Activated CD4-positive, alpha-beta T cell treated with anti-CD3 and anti-CD28 coated beads for 1 hour (primary cell): ENCODE measurements at places on chromosomes 2 and 18.

DNA sequence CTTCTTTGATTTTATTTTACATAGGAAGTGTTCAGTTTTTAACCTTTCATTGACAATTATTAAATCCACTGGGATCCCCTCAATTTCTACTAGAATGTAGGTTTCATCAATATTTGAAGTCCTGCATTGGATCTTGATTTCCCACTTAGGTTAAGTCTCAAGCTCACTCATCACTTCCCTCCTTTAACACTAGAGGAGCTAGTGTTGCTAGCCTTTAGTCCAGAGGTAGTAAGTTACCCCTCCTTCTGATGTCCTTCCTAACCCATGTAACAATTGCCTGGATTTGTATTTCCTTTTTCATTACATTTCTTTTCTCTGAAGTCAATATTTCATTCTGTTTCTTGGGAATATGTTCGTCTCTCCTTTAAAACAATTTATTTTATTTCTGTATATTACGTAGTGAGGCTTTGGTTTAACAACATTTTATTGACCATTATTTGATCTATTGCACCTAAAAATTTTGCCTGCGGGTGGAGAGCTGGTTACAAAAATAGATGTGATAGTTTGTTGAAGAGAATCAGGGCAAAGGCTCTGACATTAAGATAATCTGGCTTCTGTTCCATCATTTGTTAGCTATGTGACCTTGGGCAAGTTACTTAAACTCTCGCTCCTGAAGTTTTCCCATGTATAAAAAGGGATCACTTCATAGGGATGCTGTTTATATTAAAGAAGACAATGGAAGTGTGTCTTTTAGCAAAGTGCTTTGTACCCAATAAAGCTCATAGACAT is 833.0 kb downstream of the SLC4A3 start:
- DNase-seq, result no peak

DNA sequence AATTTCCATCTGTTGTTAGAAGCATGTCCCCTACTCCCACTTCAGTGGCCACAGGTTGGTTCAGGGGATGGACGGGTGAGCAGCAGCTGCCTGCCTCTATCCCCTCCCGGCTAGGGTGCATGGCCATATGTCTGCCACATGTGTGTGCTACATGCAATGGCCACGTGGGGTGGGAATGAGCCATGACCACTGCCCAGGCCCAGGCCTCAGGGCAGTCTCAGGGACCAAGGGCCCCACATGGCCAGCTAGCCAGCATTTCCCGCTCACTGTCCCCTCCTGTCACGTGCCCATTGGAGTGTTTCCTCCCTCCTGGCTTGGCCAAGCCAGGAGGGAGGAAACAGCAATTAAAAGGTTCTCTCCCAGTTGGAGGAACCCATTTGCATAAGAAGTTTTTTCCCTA is 117.1 kb downstream of the KCNS3 start:
- DNase-seq, result no peak

DNA sequence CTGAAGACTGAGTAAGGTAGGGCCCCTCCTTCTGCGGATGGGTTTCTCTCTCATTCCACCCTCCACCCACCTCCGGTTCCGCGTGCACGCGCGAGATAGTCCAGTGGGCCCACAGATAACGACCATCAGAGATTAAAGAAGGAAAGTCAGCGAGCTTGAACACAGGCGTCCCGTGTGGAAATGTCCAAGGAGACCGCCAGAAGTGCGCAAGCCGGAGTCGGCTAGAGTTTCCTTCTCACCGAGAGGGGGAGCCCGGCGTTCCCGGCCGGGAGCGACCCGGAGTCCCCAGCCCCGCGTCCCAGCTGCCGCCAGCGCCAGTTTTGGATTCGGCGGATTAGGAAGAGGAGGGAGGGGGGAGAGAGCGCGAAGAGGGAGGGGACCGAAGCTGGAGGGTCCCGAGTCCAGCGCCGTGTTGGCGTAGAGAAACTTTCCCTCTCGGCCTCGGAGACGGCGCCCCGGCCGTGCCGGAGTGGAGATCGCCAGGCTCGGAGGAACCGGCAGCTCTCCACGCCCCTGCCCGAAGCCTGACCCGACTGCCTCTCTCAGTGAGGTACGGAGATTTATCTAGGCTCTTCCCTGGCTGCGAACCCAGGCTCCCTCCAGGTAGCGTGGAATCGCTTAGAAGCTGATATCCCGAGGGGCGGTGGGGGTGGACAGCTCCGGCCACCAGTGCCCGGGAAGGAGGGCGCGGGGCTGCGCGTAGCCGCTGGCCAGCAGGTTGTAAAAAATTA is at the start of gene GULP1:
Gene GULP1, plus strand, starts transcription at position 258 of the 731 bp plus-strand sequence. CDS start 185,829 bp downstream, outside the sequence.
- no peak for DNase-seq

DNA sequence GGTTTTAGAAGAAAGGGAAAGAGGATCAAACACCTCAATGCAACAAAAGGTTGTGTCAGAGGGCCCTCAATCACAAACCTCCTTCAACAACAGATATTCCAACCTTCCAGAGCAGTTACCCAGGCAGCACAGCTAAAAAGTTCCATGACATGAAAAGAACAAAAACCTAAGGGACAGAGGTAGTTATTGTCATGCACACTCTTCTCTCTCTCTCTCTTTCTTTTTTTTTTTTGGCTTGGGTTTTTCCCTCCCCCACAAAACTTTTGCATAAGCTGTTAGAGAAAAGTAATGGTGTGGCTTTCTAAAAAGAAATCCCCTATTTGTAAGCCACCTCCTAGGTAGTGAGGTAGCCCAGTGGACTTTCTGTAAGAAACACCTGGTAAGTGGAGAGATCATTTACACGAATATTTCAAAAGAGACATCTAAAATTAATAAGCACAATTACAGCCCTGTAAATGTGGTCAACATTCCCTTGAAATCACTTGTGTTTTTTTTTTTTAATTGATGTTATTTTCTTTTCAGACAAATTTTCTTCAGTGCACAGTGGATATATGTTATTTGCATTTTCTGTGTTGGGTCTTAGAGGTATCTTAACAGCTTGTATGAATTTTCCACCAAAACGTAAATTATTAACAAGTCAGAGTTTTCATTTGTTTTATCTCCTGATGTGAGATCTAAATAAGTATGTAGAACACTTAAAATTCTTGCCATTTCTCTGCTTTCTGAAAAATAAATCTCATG is 48.4 kb downstream of the ZEB2 start:
- no peak for DNase-seq

GRCh38 chr2:99461828-99462483 is 27.9 kb downstream of the REV1 start:
- DNase-seq, result no peak

DNA sequence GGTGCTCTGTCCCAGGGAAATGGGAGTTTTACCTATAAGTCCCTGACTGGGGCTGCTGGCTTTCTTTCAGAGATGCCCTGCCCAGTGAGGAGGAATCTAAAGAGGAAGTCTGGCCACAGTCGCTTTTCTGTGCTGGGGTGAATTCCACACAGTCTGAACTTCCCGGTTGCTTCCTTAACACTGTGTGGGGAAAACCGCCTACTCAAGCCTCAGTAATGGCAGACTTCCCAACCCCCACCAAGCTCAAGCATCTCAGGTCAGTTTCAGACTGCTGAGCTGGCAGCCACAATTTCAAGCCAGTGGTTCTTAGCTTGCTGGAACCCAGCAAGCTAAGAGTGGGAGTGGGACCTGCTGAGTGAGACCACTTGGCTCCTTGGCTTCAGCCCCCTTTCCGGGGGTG is 54.9 kb downstream of the NUP35 start:
- DNase-seq, result no peak

DNA sequence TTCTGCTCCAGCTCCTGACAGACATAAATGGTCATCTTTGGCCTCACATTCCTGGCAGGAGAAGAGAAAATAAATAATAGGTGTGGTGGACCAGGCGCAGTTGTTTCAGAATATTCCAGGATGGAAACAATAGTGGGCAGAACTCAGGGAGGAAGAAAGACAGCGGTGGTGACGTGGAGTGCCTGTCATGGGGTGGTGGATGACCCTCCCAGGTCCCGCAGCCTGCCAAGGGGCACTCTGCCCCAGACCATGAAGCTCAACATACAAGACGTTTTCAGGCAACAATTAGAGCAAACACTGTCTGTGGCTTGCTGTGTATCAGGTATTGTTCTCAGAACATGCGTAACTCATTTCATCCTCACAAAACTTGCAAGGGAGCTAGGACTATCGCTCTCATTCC is 50.9 kb downstream of the TFCP2L1 start:
- DNase-seq, result no peak

- DNase-seq, result no peak
These were observed 47.7 kb upstream of the YWHAQ start for GRCh38 chr2:9678544-9678943.

- DNase-seq, result no peak
These were observed 11.8 kb upstream of the SMIM21 start for GRCh38 chr18:75439348-75439747.

DNA sequence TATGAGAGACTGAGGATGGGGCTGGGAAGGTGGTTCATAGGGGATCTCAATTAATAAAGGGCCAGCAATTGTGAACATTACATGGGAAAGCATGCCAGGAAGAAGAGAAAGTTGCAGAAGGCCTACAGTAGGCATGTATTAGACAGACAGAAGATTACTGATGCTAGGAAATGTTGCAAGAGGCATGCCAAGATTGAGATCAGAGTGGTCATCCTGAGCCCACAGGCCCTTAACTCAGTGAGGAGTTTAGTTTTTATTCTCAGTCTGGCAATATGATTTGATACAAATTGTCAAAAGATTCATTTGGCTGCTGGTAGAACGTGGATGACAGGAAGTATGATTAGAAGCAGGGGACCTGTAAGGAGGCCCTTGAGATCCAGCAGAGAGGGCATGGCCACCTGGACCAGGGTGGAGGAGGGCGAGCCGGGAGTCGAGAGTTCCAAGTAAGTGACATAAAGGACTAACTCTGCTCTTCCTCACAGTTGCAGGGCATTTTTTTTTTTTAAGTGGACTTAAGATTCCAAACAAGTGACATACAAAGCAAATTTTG is 54.9 kb downstream of the EPHA4 start:
- DNase-seq, result no peak

- no peak for DNase-seq
These were observed 92.7 kb downstream of the DDX1 start for GRCh38 chr2:15684161-15685039.

DNA sequence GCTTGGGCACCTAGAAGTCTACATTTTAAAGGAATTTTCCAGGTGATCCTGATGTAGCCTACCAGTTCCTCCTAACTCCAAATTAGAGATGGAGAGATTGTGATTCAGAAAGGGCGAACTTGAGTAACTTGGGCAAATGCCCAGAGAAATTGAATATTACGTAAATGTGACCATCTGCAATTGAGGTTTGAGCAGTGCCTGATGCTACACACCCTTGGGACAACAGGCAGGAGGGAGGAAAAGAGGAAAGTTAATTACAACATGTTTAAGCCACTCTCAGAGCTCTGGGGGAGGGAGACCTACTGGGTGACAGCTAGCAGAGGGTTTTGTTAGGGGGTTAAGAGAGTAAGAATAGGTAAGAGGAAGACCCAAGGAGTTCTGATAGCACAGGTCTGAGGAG is 208.9 kb downstream of the LPIN1 start:
- DNase-seq, result no peak

DNA sequence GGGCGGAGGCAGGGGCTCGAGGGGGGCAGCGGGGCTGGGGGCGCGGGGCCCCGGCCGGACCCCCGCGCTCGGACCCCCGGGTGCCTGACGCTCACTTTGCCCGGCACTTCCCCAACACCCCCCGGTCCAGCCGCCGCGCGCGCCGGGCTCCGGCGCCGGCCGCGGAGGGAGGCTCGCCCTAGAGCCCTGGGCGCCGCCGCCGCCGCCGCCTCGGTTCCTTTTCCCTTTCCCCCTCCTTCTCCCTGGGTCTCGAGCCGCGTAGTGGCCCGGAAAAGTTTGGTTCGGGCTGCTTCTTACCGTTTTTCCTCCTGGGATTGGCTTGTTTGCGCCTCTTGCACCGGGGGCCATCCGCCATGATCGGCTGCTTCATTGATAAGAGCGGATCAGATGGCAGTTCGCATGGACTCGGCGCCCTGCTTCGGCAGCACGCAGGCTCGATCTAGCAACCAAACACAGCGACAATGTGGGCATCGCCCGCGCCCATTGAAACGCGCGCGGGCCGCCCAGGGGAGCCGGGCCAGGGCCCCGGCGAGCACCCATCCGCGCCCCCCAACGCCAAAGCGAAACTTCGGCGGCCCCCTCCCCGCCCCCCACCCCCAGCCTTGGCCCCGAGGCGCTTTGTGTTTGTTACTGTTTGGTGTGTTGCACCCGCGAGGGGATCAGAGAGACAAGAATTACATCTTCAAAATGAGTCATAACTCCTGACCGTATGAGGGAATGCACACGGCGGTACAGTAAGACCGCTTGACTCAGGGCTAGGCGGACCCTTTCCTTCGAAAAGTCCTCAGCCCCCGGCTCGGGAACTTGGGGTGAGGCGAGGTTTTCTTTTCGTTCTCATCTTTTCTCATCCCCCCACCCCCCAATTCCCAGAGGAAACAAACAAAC is 2.7 kb downstream of the ZEB2 start:
- DNase-seq, result no peak

GRCh38 chr18:45255197-45255890 is 359.9 kb upstream of the SLC14A2 start:
- no peak for DNase-seq

DNA sequence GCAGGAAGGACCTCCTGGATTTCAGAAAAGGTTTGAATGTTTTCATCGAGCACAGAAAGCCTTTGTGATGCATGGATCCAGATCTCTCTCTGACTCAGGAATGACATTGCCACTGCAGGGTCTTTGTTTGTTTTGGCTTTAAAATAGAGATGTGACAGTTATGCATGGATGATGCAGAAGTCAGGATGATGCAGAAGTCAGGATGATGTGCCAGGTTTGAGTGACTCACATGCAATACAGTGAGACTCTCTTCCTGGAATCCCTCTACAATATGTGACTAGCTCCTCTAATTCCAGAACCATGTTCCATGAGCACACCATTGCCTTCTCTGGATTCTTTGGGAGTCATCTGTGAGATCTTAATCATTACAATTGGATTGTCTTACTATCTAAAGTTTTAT is 177.9 kb upstream of the RAB6C start:
- DNase-seq, result no peak

DNA sequence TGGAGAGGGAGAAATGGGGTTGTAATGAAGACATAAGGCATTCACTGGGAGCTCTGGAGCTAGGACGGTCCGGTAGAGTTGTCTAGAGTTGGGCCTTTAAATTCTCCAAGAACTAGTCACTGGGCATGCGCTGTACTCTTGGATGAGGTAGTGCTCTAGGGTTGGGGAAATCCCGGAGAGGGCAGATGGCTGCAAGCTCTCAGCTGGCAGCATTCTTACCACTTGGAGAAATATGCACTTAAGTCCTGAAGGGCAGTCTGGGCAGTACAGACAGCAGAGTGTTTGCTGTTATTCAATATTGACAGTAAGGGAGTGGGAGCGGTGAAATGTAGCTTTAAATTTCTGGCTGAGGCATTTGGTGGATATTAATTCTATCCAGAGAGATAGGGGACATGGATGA is 214.6 kb downstream of the RDH14 start:
- DNase-seq, result no peak
